ENCODE measurements at places on chromosomes 16 and 17. TPM values are rescaled to one million over a fixed set of nuclear protein-coding genes. Genes with fewer than 3 reads are reported as not detected.
A peak's percentile ranks its signal among the peaks of the same experiment; 100 is the strongest.

- no peak for DNase-seq
- no peak overlapping the region for H3K27ac ChIP-seq
- no peaks in the 10 kb centered on the region for H3K27me3 ChIP-seq
- peaks cover 18% of the 10 kb centered on the region for H3K36me3 ChIP-seq
Measured at GRCh38 chr16:14476183-14476582, 153.9 kb downstream of the PARN start.

- DNase-seq: no peak
- no peak overlapping the region for H3K27ac ChIP-seq
- H3K27me3 ChIP-seq: no peaks in the 10 kb centered on the region
- no peaks in the 10 kb centered on the region for H3K4me1 ChIP-seq
- no peak overlapping the region for H3K4me3 ChIP-seq
Measured at GRCh38 chr16:68279726-68280558, 15.6 kb downstream of the SLC7A6 start.

GRCh38 chr17:42555122-42555622 lies 2.4 kb downstream of the HSD17B1 start:
- H3K4me3 ChIP-seq: peak overlapping the region; percentile 91
- H3K27me3 ChIP-seq: no peaks in the 10 kb centered on the region
- no peak for DNase-seq
- H3K4me1 ChIP-seq: peaks cover 25% of the 10 kb centered on the region

DNA sequence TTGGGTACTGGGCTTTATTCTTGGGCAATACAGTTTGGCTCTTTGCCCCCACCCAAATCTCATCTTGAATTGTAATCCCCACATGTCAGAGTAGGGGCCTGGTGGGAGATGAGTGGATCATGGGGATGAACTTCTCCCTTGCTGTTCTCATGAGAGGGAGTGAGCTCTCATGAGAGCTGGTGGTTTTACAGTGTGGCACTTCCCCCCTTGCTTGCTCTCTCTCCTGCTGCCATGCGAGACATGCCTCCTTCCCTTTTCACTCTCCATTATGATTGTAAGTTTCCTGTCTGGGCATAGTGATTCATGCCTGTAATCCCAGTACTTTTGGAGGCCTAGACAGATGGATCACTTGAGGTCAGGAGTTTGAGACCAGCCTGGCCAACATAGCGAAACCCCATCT lies 18.1 kb upstream of the CNEP1R1 start:
- H3K27me3 ChIP-seq: peaks cover 14% of the 10 kb centered on the region
- DNase-seq: peak; percentile 17
- H3K4me3 ChIP-seq: no peak overlapping the region
- H3K4me1 ChIP-seq: no peaks in the 10 kb centered on the region

- no peaks in the 10 kb centered on the region for H3K4me1 ChIP-seq
- H3K27me3 ChIP-seq: peaks cover 14% of the 10 kb centered on the region
- H3K36me3 ChIP-seq: no peaks in the 10 kb centered on the region
Measured at GRCh38 chr16:21239646-21240045, 6.1 kb downstream of the ANKS4B start.

DNA sequence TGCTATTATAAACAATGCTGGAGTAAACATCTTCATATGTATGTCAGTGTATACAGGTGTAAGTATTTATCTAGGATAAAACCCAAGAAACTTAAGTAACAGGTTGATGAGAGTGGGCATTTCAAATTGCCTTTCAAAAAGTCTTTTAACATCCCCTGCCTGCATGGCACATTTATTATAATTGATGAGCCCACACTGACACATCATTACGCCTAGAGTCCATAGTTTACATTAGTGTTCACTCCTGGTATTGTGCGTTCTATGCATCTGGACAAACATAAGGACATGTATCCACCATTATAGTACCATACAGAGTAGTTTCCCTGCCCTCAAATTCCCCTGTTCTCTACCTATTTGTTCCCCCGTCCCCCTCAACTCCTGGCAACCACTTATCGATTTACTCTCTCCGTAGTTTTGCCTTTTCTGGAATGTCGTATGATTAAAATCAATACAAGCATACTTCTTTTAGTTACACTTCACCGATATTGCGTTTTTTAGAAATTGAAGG lies 53.7 kb downstream of the NACA2 start:
- no peaks in the 10 kb centered on the region for H3K36me3 ChIP-seq
- peaks cover 7% of the 10 kb centered on the region for H3K27me3 ChIP-seq

DNA sequence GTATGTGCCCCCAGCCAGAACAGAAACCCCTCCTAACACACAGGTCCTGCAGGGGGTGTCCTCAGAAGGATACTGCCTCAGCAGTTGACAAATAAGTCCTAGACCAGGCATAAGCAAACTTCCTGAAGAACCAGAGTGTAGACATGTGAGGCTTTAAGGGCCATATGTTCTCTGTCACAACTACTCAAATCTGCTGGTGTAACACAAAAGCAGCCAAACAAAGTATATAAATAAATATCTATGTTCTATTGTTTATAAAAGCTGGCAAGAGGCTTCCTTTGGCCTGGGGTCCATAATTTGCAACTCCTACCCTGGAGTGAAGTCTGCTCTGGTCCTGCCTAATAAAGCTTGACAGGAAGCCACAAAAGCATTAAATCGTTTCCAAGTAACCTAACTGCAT lies 9.9 kb downstream of the FAM83G start:
- H3K27ac ChIP-seq: no peak overlapping the region
- peaks cover 5% of the 10 kb centered on the region for H3K36me3 ChIP-seq
- no peaks in the 10 kb centered on the region for H3K27me3 ChIP-seq

GRCh38 chr17:67491009-67491680 lies 114.1 kb downstream of the PITPNC1 start:
- peak; percentile 94 for DNase-seq
- H3K4me1 ChIP-seq: peaks cover 38% of the 10 kb centered on the region
- peak overlapping the region; percentile 94 for H3K27ac ChIP-seq

DNA sequence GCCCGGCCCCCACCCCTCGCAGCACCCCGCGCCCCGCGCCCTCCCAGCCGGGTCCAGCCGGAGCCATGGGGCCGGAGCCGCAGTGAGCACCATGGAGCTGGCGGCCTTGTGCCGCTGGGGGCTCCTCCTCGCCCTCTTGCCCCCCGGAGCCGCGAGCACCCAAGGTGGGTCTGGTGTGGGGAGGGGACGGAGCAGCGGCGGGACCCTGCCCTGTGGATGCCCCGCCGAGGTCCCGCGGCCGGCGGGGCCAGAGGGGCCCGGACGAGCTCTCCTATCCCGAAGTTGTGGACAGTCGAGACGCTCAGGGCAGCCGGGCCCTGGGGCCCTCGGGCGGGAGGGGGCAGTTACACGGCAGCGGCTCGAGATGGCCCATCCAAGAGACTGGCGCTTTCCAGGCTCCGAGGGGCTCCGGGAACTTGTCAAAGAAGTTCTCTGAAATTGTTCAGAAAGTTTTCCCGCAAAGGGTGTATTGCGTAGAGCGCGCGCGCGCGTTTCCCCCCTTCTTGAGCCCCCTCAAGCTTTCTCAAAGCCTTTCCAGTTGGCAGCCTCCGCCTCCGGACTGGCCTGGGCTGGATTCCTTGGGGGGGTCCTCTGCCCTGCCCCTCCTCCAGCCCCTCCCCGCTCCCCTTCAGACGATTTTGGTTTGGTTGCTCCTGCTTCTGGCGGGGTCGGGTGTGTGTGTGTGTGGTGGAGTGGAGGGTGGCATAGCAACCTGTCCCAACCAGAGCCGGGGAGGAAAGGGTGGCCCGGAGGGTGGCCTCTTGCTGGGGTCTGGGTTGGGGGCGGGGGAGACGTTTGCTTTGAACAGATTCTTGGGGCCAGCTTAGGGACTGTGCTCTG lies 504 bp downstream of the ERBB2 start:
- no peaks in the 10 kb centered on the region for H3K36me3 ChIP-seq
- H3K27ac ChIP-seq: peak overlapping the region; percentile 31
- H3K4me1 ChIP-seq: peaks cover 34% of the 10 kb centered on the region

- no peaks in the 10 kb centered on the region for H3K27me3 ChIP-seq
- no peak for DNase-seq
- H3K36me3 ChIP-seq: no peaks in the 10 kb centered on the region
- H3K4me1 ChIP-seq: peaks cover 39% of the 10 kb centered on the region
- peak overlapping the region; percentile 84 for H3K27ac ChIP-seq
Measured at GRCh38 chr17:27351759-27352158, 57.8 kb downstream of the WSB1 start.

- peaks cover 17% of the 10 kb centered on the region for H3K27me3 ChIP-seq
- DNase-seq: no peak
- H3K36me3 ChIP-seq: no peaks in the 10 kb centered on the region
- H3K4me3 ChIP-seq: no peak overlapping the region
Measured at GRCh38 chr17:9185142-9185541, 163.8 kb downstream of the NTN1 start.

GRCh38 chr17:59155439-59156177 lies at the start of gene PRR11:
TSS of gene PRR11 (plus strand) at chr17:59155746. CDS start at chr17:59169753, 14,007 bp downstream.
- H3K4me3 ChIP-seq: peak within 1 kb of the TSS; percentile 28
- no peaks in the 10 kb centered on the region for H3K36me3 ChIP-seq
- DNase-seq: peak; percentile 98

DNA sequence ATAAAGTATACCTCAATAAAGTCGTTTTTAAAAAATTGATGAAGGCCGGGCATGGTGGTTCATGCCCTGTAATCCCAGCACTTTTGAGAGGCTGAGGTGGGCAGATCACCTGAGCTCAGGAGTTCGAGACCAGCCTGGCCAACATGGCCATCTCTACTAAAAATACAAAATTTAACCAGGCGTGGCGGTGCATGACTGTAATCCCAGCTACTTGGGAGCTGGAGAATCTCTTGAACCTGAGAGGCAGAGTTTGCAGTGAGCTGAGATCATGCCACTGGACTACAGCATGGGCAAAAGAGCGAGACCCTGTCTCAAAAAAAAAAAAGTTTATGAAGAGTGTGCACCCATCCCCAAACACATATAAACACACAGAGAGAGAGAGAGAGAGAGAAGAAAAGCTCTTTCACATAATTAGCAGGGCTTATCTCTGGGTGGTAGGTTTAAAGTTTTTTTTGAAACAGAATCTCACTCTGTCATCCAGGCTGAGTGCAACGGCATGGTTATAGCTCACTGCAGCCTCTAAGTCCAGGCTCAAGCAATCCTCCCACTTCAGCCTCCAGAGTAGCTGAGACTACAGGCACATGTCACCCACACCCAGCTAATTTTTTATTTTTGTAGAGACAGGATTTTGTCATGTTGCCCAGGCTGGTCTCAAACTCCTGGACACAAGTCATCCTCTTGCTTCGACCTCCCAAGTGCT lies 3.0 kb downstream of the SREBF1 start:
- no peak overlapping the region for H3K4me3 ChIP-seq
- peaks cover 2% of the 10 kb centered on the region for H3K36me3 ChIP-seq
- H3K27ac ChIP-seq: peak overlapping the region; percentile 63
- no peaks in the 10 kb centered on the region for H3K27me3 ChIP-seq

GRCh38 chr16:20393801-20394577 lies 10.5 kb downstream of the PDILT start:
- H3K4me1 ChIP-seq: no peaks in the 10 kb centered on the region
- H3K36me3 ChIP-seq: no peaks in the 10 kb centered on the region
- peak overlapping the region; percentile 9 for H3K27ac ChIP-seq
- no peak for DNase-seq
- H3K4me3 ChIP-seq: no peak overlapping the region

The SHBG gene
- 0.97 TPM for total RNA-seq

The BLTP2 gene
- 173 TPM for total RNA-seq

The GAST gene
- total RNA-seq: not detected

The HSD3B7 gene
- 7.5 TPM for total RNA-seq

The CES1 gene
- total RNA-seq: not detected

The PRDM7 gene
- not detected for total RNA-seq

Measured in osteocyte (in vitro differentiated cells).